Cortex of kidney (tissue), 1 donor: ENCODE measurements at places on chromosomes 16 and 17.

DNA sequence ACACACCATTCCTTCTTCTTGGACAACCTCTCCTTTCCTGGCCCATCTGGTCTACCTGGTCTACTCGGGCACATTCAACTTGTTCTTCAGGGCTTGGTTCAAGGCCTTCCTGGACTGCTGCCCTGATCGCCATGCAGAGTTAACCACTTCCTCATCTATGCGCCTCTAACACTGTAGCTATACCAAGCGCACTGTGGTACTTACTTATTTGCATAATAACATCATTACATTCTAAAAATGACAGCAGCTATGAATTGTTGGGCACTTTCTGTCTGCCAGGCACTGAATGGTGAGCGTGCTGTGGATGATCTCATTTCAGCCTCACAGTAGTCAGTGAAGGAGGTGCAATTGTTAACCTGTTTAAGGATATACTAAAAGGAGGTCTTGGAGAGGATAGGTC, 66.9 kb upstream of the SDK2 start:
- DNase-seq, result no peak

GRCh38 chr17:71063127-71063526, 893.8 kb downstream of the KCNJ2 start:
- no peak for DNase-seq

DNA sequence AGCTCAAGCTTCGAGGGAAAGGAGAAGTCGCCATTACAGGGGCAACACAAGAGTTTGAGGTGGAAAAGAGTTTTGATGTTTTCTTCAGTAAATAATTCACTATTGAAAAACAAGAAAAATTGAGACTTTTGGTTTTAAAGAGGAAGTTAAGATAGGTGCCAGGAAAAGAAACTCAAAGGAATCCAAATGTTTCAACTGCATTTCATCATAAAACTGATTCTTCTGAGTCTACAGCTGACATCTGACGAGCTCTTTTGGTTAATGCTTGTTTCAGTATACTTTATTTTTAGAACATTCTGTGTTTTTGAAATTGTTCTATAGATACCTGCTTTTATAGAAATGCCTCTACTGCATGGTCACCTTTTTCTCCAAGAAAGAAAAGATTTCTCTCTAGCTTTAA, 54.0 kb downstream of the ERN1 start:
- no peak for DNase-seq

DNA sequence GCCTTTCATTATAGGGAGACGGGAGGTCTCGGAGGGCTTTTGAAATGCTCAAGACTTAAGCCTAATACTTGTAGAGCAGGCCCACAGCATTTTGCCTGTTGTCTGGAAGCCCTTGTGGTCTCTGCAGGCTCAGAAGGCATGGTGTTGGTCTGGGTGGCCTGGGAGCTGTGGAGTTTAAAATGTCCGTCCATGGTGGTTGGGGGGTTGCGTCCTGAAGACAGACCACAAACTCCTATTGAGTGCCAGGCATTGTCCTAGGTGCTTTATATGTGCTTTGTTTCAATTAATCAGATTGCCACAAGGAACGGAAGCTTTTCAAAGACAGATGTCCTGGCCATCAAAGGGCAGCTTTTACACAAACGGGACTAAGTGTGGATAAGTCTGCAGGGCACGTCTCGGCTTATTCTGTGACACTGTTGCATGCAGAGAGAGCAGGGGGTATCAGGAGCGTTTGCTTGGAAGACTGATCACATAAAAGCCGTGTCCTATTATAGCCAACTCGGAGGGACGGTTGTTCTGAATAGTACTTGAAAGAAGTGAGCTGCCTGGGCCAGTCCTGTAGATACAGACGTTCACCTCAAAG, 7.8 kb downstream of the NTN1 start:
- no peak for DNase-seq

DNA sequence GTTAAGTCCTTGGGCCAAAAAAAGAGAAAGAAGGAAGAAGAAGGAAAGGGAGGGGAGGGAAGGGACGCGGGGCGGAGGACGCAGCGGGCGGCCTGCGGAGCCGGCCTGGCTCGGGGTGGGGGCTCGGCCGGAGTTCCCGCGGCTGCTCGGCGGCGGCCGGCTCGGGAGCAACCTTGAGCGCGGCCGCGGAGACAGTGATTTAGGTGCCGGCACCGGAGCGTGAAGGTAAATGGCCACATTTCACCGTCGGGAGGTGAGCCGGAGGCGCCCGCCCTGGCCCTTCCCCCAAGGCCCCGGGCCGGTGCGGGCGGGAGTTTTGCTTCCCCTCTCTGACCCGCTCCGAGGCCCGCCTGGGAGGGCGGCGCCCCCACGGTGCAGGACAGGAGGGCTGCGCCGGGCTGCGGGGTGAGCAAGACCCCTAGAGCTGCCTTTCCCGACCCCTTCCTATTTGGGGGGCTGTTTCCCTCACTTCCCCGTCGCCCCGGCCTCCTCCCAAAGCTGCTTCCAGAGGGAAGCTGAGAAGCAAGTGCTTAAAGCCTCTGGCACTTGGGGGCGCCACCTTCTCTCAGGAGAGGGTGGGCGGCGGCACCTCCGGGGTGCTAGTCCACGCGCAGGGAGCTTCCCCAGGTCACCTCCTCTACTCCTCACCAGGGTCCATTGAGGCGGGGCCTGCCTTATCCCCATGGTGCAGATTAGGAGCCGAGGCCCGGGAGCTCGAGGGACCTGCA, 56.5 kb downstream of the MRM1 start:
- DNase-seq, result no peak
